ENCODE measurements at places on chromosomes 3 and 15. TPM values are rescaled to one million over a fixed set of nuclear protein-coding genes. Genes with fewer than 3 reads are reported as not detected.

- no peak for DNase-seq
Measured at GRCh38 chr3:77462951-77463350, 423.1 kb downstream of the ROBO2 start.

GRCh38 chr3:144687862-144688261 lies 716.2 kb downstream of the DIPK2A start:
- DNase-seq = no peak

DNA sequence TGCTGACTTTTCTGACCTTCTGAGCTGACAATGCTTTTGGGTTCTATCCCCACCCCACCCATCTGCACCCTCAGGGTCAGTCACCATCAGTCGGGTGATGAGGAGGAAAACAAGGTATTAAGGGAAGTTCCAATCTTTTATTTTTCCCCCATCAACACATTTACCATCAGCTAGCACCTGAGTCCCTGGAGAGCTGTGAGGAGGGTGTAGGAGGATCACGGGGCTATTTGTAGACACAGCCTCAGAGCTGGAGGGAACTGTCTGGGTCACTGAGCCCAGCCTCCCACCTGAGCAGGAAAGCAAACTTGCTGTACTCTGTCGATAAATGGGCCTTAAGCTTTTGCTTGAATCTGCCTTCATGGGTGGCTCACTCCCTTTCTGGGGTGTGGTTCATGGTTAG lies 24.8 kb upstream of the ZFAND6 start:
- no peak for DNase-seq

- DNase-seq = peak; percentile 73
Measured at GRCh38 chr15:85858586-85859375, 64.1 kb upstream of the KLHL25 start.

Gene SLC12A1
- not detected for total RNA-seq

- peak; percentile 70 for DNase-seq
Measured at GRCh38 chr3:142315083-142315482, 89.7 kb upstream of the GK5 start.

DNA sequence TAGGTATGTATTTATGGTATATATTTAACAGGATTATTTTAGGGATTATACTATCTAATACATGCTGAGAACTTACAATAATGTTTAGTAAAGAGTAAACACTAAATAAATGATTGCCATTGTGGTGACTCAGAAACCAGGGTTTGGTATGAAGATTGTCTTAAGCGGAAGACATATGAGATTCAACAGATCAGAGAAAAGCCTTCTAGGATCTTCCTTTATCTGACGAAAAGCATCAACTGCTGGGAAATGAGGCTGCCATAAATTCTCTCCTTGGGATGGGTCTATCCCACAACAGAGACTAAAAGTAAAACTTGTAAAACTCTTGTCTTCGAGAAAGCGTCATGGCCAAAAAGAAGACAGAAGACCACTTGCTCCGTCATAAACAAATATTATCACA lies 1352.2 kb upstream of the EPHA6 start:
- no peak for DNase-seq

Gene GPR62
- not detected for total RNA-seq

Gene TMEM43
- 120 TPM for total RNA-seq

- DNase-seq = no peak
Measured at GRCh38 chr15:84079885-84080777, 155.4 kb upstream of the GOLGA6L4 start.

GRCh38 chr15:70196372-70197316 lies 98.9 kb upstream of the TLE3 start:
- peak; percentile 99 for DNase-seq

GRCh38 chr15:99651023-99651807 lies 82.0 kb downstream of the LYSMD4 start:
- peak; percentile 69 for DNase-seq

Gene SNX22
- total RNA-seq = 0.16 TPM

GRCh38 chr3:43748179-43748578 lies 57.4 kb downstream of the ABHD5 start:
- DNase-seq = peak; percentile 51

DNA sequence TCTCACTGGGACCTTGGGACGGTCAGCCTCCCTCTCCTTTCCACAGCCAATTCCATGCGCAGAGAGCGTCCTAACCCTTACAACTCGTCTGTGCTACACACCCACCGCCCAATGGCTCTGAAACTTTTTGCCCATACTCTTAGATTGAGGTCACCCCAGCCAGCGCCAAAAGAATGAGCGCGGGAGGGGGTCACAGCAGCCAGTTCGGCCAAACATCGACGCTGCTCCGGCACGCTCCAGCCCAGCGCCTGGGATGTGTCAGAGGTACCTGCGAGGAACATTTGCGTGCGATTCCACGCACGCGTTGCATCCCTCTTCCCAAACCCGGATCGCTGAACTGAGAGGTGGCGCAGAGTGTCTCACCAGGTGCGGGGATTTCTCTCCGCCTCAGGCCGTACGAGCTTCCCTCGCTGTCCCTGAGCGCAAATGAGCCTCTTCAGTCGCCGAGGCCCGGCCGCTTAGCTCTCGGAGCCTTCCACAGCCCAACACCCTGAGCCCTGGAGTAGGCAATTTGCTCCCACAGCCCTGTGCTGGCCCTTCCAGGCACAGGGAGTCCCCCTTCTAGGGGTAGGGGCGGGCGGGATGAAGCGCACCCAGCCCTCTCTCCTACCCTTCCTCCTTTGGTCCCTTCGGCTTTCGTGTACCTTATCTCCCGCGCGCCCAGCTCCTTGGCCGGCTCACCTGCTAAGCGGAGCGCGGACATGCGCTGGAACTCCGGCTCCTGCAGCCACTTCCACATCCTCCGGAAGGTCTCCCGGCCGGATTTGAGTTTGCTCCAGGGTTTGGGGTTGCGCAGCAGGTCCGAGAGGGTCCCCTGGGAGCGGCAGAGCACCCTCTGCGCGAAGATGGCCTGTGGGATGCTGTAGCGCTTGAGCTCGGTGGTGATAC lies 1.8 kb downstream of the ONECUT1 start:
- no peak for DNase-seq

Gene CYP8B1
- total RNA-seq = not detected

Gene RUBCN
- total RNA-seq = 35.5 TPM

Gene TLR9
- not detected for total RNA-seq

Gene AHSG
- total RNA-seq = not detected

DNA sequence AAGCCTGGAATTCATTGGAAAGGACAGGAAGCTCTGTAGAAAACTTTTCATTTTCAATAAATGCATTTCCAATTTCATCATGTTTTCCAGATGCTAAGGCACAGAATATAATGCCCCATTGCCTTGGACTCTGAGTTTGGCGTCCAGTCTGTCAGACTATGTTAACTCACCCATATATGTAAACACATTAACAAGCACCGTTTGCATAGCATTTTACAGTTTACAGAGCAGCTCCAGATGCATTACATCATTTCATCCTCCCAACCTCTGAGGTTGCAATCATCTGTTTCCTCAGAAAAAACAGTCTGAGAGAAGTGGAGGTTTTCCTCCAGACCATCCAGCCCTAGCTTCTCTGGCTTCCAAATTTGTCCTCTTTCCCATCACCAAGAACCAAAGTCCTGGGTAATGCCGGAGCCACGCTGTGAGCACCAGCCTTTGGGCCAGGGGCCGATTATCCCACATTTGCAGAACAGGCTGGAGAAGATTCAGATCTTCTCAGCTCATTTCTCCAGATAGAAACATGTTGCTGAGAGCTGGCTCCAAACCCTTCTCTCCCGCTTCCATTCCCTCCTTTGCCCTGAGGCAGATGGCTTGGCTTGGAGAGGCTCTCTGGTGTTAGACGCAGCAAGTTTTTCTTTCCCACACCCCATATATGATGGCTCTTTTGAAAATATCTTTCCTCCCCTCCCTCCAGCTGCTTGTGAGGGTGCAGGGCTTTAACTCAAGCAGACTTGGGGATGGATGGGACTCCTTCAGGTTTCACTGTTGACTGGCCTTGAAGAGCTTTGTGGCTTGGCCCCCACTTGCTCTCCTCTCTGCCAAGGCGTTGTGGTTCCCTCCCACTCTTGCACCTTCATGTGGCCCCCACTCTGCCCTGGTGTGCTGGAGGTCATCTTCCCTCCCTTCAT lies 26.0 kb downstream of the CYP19A1 start:
- no peak for DNase-seq

- peak; percentile 26 for DNase-seq
Measured at GRCh38 chr15:77819851-77820728, 187.4 kb upstream of the LINGO1 start.

DNA sequence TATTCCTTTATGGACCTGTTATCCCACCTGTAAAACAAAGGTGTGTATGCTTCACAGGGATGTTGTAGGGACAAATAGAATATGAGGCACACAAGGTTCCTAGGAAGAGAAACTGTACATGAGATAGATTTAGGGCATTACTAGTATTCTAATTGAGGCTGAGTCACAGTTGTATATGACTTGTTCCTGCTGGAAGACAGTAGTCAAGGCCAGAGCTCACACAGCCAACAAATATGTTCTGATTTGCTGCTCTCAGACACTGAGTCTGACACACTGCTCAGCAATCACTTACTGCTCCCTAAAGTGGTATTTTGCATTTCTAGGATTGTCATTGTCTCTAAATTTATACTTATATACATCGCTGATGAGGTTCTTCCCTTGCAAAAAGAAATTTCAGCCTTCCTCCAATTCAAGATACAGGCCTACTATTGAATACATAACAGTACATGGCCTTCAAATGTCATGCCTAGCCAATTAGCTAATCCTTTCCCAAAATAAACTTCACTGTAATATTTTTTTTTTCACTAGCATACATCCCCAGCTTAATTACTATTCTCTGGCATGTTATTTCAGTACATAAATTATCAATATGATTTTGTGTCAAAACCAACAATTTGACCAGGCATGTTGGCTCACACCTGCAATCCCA lies 69.8 kb downstream of the TIGIT start:
- DNase-seq = no peak

GRCh38 chr3:59970376-59970775 lies 920.6 kb upstream of the CFAP20DC start:
- no peak for DNase-seq

GRCh38 chr3:13771496-13771895 lies 108.4 kb downstream of the WNT7A start:
- DNase-seq = no peak

DNA sequence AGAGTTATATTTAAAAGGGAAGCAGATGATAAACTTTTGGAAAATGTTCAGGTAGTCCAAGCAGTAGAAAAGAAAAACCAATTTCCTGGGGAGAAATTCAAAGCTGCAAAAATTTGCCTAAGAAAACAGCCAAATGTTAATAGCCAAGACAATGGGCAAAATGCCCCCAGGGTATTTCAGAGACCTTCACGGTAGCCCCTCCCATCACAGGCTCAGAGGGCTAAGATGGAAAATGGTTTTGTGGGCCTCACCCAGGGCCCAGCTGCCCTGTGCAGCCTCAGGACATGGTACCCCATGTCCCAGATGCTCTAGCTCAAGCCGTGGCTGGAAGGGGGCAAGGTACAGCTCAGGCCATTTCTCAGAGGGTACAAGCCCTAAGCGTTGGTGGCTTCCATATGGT lies 391.0 kb downstream of the ZIC4 start:
- no peak for DNase-seq

- DNase-seq = no peak
Measured at GRCh38 chr15:84934942-84935729, 46.5 kb upstream of the PDE8A start.

GRCh38 chr3:64405211-64405835 lies 180.1 kb upstream of the PRICKLE2 start:
- no peak for DNase-seq

DNA sequence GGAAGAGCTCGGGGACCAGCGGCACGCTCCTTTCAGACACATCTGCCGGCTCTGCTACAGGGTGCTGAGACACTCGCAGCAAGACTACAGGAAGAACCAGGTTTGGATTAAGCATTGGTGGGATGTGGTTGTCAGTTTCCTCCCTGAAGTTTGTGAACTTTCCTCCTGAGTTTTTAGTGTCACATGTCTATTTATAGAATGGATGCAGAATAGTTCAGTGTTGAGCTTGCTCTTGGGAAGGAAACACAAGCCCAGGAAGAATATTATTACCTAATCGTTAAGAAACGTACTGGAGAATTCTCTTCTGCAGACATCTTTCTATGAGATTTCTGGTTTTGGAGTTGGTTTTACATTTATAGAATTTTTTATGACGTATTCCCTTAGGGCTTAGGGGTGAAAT lies 172.0 kb downstream of the ITPR1 start:
- DNase-seq = no peak

DNA sequence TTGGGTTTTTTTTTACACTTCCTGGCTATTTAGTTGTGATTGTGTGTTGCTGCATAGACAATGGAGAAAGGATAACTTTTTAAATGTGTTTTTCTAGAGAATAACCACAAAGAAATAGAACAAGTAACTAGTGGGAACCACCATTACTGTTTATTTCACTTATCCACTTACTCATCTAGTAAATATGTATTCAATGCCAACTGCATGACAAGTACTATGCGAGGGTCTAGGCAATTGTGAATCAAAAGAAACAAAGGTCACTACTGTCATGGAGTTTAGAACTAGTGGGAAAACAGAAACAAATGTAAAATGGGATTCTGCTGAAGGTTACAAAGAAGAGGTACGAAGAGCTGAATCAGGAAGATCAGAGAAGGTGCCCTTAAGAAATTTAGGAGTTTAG lies 600.9 kb upstream of the ROBO2 start:
- DNase-seq = no peak

Gene REC114
- total RNA-seq = not detected

- no peak for DNase-seq
Measured at GRCh38 chr3:65472501-65472900, 566.2 kb downstream of the MAGI1 start.

- no peak for DNase-seq
Measured at GRCh38 chr3:98058244-98058960, 23.3 kb upstream of the GABRR3 start.

DNA sequence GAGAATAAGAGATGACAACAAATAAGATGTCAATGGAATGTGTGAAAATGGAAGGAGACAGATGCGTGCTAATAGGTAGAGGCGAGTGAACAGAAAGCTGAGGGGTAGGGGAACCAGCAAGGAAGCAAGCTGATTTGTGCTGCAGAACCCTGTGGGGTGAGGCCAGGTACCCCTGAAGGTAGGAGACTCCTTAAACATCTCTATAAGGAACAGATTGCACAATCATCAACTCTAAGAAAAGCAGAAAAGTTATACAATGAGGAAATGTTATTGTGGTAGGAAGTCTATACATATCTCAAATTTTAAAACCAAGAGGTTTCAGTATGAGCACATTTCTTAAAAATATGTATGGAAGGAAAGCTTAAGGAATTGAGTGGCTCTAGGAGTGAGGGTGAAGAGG lies 315.0 kb upstream of the TPM1 start:
- no peak for DNase-seq

- DNase-seq = peak; percentile 68
Measured at GRCh38 chr3:100650651-100651619, 41.5 kb downstream of the ADGRG7 start.

DNA sequence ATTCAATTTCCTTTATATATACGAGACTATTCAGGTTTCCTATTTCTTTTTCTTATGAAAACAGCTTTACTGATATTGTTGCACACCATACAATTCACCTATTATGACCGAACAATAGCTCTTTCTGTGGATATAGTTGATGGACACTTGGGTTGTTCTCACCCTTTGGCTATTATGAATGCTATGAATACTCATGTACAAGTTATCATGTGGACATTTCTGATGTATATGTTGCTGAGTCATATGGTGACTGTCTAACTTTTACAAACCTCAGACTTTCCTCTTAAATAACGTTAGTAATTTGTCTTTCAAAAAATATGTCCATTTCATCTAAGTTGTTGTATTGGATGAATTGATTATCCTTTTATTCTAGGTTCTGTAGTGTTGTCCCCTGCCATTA lies 15.7 kb upstream of the USF3 start:
- DNase-seq = peak; percentile 13

- DNase-seq = no peak
Measured at GRCh38 chr3:152318512-152318911, 49.8 kb downstream of the MBNL1 start.

GRCh38 chr15:85681386-85681785 lies 113.3 kb downstream of the KLHL25 start:
- no peak for DNase-seq

Measured in MCF 10A (cell line).